Stimulated activated CD8-positive, alpha-beta memory T cell treated with anti-CD3 and anti-CD28 coated beads, Interleukin-2, amount 100 ng/mL, for 1 hour (primary cell): ENCODE measurements at places on chromosomes 5 and 9.

- no peak for DNase-seq
Observed at GRCh38 chr9:80282766-80283165, 711.0 kb downstream of the TLE4 start.

GRCh38 chr9:135215571-135216161, 128.2 kb downstream of the OLFM1 start:
- DNase-seq: no peak

DNA sequence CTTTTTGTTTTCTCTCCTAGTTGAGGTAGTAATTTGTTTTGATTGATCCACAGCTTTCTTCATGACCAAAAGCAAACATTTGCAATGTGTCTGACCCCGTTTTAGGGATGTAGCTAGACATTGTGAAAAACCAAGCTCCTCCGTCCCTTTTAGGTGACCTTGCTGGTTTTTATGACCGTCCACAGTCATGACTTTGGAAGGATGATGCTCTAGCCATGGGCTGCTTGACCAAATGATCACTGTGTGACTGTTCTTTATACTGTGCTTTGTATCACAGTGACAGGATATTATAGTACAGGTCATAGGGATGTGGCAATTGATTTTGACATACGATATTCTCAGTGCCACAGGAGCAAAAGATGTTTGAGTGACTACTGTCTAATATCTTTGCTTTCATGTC, 54.4 kb downstream of the KCNN2 start:
- DNase-seq: no peak

DNA sequence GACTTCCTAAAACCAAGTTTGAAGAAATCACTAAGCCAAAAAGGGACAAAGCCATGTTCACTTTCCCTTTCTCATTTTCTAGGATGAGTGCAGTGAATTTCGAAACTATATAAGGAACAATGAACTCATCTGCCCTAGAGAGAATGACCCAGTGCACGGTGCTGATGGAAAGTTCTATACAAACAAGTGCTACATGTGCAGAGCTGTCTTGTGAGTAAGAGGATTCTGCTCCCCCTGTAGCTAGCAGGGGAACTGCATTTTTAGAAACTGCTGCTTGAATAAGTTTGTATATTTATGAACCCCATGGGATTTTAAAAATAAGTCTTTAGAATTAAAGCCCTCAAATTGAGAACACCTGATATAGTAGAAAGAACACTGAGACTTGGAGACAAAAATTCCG, 42.7 kb upstream of the SPINK14 start:
- DNase-seq: no peak

DNA sequence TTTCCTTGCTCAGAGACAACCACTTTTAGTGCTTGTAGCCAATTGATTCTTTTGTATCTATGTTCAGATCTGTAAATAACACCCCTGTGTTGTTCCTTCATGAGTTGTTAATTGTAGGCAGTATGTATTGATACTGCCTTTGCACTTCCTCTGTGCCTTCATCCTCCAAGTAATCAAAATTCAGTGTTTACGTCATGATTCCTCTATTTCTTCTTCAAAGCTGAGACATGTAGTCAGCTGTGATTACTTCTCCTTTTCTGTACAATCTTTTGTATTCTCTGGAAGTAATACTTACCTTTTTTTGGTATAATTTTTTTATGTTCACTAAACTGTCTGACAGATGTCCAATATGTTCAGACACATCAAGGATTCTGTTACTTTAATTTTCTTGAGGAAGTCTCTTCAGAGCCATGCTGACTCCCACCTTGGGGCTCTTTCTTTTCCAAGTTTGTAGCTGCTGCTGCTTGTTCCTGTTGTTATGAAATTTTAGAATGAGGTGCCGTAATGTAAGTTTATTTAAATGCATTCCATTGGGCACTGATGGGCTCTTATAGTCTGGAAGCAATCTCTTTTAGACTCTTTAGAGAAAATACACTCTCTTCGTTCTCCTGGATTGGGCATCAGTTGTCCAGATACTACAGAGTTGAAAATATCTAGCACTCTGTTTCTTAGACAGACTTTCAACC, 30.5 kb upstream of the LRRC70 start:
- DNase-seq: no peak

DNA sequence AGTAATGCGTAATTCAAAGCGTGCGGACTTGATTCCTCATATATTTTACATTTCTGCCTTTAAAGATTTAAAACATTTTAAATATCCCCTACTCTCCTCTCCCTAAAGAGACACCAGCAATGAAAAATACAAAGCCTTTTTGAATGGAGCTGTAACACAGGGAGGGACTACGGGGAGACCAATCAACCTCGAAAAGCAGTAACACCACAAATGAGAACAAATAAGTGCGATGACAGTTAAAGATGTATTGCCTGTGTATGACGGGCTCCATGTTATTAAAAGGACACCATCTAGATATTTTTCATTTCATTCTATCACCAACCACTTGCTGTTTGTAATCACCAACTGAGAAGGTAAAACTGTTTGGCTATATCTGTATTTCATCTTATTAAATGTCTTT, 230.3 kb upstream of the TBCA start:
- no peak for DNase-seq

DNA sequence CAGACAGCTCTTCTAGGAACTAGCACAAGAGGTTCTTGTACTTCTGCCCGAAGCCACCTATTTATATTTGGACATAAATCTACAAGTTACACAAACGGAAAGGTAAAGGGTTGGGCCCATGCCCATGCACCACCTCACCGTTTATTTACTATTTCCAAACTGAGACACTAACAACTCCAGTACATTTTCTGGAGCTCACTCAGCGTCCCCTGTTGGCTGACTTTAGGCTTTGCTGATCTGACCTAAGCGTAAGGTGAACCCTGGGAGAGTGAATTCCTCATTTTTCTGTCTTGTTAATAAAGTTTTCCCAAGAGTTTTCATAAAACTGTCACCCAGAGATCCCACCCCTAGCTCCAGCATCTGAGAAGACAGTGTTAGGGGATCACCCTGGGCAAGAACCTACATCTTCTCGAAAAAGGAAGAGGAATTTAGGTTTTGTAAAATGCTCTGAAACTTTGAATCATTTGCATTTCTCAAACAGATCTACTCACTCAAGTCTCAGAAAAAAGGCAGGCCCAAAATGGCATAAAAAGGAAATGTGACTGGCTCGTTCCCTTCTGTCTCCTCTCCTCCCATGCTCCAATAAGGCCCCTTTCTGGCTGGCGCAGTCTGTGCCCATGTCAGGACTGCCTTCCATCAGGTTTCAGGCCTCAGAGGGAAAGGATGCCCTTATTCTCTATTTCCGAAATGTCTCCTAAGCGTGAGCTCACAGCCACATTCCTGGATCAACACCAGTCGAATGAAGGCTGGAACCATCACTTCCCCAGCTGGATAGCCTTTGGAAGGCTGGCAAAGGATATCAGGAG, 201.3 kb downstream of the FANCC start:
- no peak for DNase-seq

GRCh38 chr9:89149726-89150125, 28.9 kb downstream of the SHC3 start:
- DNase-seq: no peak

DNA sequence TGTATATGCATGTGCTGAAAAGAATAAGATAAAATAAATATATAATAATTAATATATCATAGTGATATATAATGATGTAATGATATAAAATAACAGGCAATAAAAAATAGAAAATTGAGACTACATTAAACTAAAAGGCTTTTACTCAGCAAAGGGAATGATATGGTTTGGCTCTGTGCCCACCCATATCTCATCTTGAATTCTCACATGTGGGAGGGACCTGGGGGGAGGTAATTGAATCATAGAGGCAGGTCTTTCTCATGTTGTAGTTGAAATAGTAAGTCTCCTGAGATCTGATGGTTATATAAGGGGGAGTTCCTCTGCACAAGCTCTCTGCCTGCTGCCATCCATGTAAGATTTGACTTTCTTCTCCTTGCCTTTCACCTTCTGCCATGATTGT, 1550.9 kb upstream of the CDH6 start:
- DNase-seq: no peak

DNA sequence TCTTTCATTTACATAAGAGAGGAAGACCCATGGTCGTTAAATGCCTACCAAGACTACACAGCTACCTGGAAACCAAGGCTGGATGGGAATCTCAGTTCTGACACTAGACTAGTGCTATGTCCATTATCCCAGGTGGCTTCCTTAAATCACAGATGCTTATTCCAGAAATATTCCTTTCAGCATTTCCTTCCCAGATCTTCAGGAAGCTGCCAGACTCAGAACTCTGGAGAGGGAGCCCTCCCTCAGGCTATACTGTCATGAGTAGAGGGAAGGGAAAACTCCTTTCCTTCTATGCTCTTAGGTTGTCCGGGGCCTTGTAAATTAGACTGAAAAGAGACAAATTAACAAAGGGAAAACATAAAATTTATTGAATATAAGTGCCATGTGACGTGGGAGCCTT, 20.8 kb downstream of the FREM1 start:
- DNase-seq: no peak

- no peak for DNase-seq
Observed at GRCh38 chr9:93120846-93121315, 13.2 kb downstream of the NINJ1 start.

DNA sequence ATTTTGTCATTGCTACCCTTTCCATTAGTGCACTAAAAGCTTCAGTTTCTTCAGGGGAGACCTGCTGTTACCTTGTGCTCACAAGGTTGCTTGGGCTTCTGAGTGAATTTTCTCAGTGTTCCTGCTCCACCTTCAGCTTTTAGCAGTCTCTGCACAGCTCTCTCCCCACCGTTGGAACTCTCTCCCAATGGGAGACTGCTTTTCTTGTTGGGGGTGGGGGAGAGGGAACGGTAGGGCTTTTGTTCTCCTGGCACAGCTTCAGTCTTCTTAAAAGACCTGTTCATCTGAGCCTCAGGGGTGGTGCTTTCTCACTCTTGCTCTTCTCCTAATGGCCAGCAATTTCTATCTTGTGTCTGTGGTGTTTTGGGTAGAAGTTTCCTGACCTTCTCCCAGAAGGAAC, 915.7 kb downstream of the EFNA5 start:
- DNase-seq: no peak

DNA sequence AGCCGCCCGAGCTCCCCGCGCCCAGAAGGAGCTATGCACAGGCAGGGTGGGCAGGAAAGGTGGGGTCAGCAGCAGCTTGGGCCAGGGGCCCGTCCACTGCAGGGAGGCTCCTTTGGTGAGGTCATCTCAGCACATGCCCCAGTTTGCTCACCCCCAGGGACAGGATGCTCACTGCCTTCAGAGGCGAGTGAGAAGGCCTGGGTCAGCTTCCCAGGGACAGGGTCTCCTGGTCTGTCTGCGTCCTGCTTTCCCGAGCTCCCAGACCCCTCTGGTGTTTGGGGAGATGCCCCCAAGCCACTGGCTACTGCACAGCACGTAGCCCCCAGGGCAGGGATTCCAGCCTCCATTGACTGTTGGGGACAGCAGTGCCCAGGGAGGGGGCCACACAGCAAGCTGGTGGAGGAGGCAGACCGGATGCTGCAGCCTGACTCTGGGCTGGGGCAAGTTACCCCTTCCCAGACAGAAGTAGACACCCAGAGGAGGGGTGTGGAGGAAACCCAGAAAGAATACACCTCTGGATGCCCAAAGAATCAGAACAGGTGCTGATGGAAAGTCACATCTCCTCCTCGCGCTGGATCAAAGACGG, 581 bp upstream of the SARDH start:
- no peak for DNase-seq

- no peak for DNase-seq
Observed at GRCh38 chr9:112013266-112013665, 116.7 kb downstream of the UGCG start.

DNA sequence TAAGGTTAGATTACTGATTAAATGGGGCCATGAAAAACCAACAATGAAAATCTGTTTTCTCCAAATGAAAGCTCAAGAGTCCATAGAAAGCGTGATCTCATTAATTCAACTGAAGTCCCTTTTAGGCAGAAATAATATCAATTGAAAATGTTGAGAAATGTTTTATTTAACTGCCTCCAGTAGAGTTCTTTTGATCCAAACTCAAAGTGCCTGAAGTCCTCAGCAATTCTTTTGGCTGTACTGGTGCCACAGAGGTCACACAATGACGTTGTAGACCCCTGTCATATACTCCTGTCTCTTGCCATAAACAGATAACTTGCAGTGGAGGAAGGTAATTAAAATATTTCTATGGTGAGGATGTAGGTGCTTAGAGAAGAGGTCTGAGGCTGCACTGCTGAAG, 1420.5 kb downstream of the CDH12 start:
- DNase-seq: no peak

DNA sequence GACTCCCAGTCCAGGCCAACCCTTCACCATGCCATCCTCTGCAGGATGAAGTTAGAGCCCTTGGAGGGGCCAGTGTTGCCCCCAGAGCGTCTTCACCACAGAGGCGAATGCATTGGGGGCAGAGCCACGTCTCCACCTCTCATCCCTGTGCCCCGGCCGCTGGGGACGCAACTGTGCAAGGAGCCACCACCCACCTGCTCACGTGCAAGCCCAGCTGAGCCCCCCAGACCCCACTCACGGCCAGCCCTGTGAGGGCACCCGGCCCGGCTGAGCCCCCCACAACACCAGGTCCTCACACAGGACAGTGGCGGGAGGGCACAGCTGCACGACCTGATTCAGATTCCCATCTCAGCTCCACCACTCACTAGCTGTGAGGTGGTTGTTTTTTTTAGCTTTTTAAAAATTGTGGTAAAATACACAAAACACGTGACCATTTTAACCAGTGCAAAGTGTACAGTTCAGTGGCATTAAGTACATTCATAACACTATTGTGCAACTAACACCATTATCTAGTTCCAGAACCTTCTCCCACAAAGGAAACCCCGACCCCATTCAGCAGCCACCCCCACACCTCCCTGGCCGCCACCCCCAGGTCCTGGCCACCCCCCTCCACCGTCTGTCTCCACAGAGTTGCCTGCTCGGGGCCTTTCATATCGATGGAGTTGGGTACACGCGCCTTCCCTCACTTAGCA, 33.5 kb upstream of the UBAC1 start:
- DNase-seq: no peak
